A549 treated with Hydrocortisone at 1 μM for 4 hours (cell line): ENCODE measurements at places on chromosomes 6 and 20. TPM values are rescaled to one million over a fixed set of nuclear protein-coding genes. Genes with fewer than 3 reads are reported as not detected.

The FAM209A gene
- 0.21 to 0.52 TPM (median 0.30 TPM) in 5 replicates for total RNA-seq

The CLIC5 gene
- total RNA-seq, result not detected in 5 replicates

The NR2E1 gene
- total RNA-seq, result 0.03 to 0.22 TPM in 2 of 5 replicates, not detected in the others

The GLP1R gene
- total RNA-seq, result not detected in 5 replicates

The COL12A1 gene
- total RNA-seq, result 4.0 to 7.8 TPM (median 4.6 TPM) in 5 replicates

The GGTLC1 gene
- not detected in 5 replicates for total RNA-seq

The CRISP3 gene
- not detected in 5 replicates for total RNA-seq

The PLN gene
- not detected in 5 replicates for total RNA-seq

The ZKSCAN4 gene
- total RNA-seq, result 2.5 to 3.0 TPM (median 2.6 TPM) in 5 replicates

The TNF gene
- total RNA-seq, result 0.08 to 0.12 TPM in 2 of 5 replicates, not detected in the others

The HLA-DRA gene
- total RNA-seq, result not detected in 5 replicates

The METTL24 gene
- total RNA-seq, result not detected in 5 replicates

The GTSF1L gene
- not detected in 5 replicates for total RNA-seq

The CCN6 gene
- not detected in 5 replicates for total RNA-seq

The PSORS1C2 gene
- 0.09 TPM in 1 of 5 replicates, not detected in the others for total RNA-seq

The GINS1 gene
- total RNA-seq, result 29.1 to 38.4 TPM (median 36.5 TPM) in 5 replicates

The HDGFL1 gene
- not detected in 5 replicates for total RNA-seq

The OTOR gene
- not detected in 5 replicates for total RNA-seq

The TOX2 gene
- total RNA-seq, result 10.6 to 14.3 TPM (median 14.2 TPM) in 5 replicates

The EDN3 gene
- 2.9 to 3.5 TPM (median 3.1 TPM) in 5 replicates for total RNA-seq

The SLC44A4 gene
- total RNA-seq, result 0.03 to 0.14 TPM (median 0.06 TPM) in 4 of 5 replicates, not detected in the other

The TRIM31 gene
- total RNA-seq, result 0.56 to 0.85 TPM (median 0.63 TPM) in 5 replicates

The MLN gene
- not detected in 5 replicates for total RNA-seq

The LKAAEAR1 gene
- 0.48 to 2.2 TPM (median 1.8 TPM) in 5 replicates for total RNA-seq

The TINAG gene
- total RNA-seq, result not detected in 5 replicates

The ATRN gene
- 18.9 to 27.9 TPM (median 25.3 TPM) in 5 replicates for total RNA-seq

The TSBP1 gene
- not detected in 5 replicates for total RNA-seq

The BHLHE23 gene
- not detected in 5 replicates for total RNA-seq

The CST3 gene
- total RNA-seq, result 211 to 436 TPM (median 403 TPM) in 5 replicates

The RSPH9 gene
- total RNA-seq, result 0.14 to 0.33 TPM (median 0.17 TPM) in 5 replicates

The PPP1R16B gene
- total RNA-seq, result 0.08 to 0.22 TPM (median 0.14 TPM) in 5 replicates

The NKAPL gene
- total RNA-seq, result 0.06 TPM in 1 of 5 replicates, not detected in the others

The TRIM15 gene
- total RNA-seq, result not detected in 5 replicates

The GMPR gene
- 4.3 to 6.5 TPM (median 5.6 TPM) in 5 replicates for total RNA-seq

The DAAM2 gene
- total RNA-seq, result 0.09 to 0.52 TPM (median 0.13 TPM) in 5 replicates

The NELFE gene
- 73.7 to 87.1 TPM (median 76.9 TPM) in 5 replicates for total RNA-seq

The UNC93A gene
- not detected in 5 replicates for total RNA-seq

The DACT2 gene
- total RNA-seq, result 0.06 to 0.14 TPM (median 0.12 TPM) in 5 replicates

The E2F3 gene
- total RNA-seq, result 10.5 to 13.9 TPM (median 11.3 TPM) in 5 replicates

The HMGCLL1 gene
- 0.08 to 0.24 TPM (median 0.20 TPM) in 5 replicates for total RNA-seq

The DEFB119 gene
- not detected in 5 replicates for total RNA-seq

The ESR1 gene
- not detected in 5 replicates for total RNA-seq

The JAG1 gene
- 30.5 to 49.6 TPM (median 37.5 TPM) in 5 replicates for total RNA-seq

The PTCHD4 gene
- total RNA-seq, result 0.06 to 0.09 TPM (median 0.08 TPM) in 3 of 5 replicates, not detected in the others

The OPRM1 gene
- not detected in 5 replicates for total RNA-seq

The SLC22A7 gene
- total RNA-seq, result not detected in 5 replicates

The FRS3 gene
- total RNA-seq, result 2.0 to 2.8 TPM (median 2.2 TPM) in 5 replicates

The FAM120B gene
- 8.9 to 11.1 TPM (median 10.5 TPM) in 5 replicates for total RNA-seq

The ELOVL4 gene
- total RNA-seq, result 1.4 to 2.1 TPM (median 1.5 TPM) in 5 replicates

The PRND gene
- not detected in 5 replicates for total RNA-seq
